ENCODE measurements at places on chromosomes 2 and 18.

DNA sequence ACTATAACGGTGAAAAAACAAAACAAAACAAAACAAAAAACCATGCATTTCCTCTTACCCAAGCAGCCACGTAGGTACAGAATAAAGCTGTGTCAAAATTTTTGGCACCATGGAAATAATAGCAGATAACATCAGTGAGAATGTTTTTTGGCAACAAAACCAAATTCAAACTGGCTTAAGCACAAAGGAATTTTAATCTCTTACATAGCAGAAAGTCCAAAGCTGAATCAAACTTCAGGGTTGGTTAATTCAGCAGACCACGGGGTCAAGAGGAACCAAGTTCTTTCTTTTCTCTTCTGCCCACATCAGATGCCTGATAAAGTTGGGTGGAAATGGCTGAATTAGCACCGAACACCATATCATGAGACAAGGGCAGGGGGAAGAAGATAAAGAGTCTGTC lies 129.5 kb downstream of the PAX3 start:
- DNase-seq: no peak

DNA sequence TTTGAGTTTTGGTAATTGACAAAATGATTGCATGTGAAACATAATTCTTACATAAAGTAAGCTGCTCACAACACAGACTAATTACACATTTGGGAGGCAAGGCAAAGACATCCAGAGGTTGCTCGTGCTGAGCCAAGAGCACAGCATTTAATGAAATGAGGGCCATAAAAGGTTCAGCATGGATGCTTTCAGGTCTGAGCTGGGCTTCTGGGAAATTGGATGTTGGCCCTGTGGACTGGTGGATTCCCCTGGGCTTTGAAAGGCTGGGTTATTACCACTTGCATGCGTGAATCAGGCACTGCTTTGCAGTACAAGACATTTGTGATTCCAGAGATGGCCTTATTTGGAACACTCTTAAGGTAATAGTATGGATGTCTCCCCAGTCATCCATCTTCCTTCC lies 533.5 kb upstream of the NRP2 start:
- no peak for DNase-seq

DNA sequence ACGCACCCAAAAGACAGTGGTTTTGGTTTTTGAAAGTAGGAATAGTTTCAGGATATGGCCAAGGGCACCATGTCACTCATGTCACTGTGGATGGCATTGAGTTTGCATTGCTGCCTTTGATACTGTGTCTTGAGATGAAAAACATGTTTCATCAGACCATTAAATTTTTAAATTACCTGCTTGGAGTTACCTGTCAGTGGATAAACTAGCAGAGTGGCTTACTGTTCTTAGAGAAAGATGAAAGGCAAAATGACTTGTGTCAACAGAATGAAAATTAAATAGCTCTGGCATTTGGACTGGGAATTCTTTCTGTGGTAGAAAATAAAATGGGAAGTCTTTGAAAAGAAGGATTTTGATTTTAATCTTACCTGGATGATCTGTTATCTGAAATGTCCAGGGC lies 386 bp downstream of the ICOS start:
- no peak for DNase-seq

DNA sequence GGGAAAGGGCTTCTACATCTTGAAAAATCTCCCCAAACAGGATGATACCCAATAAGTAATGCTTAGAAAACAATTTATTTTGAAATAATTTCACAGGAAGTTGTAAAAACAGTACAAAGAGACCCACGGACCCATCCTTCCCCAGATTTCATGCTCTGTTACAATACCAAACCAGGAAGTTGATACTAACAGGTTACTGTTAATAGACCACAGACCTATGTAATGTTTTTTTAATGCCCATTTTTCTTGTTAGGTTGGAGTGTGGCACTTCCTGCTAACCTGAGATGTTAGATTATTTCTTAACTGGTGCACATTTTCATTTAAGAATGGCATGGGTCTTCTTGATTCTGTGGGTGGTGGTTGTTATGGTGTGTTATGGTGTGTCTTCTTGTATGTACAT lies 21.4 kb upstream of the MGAT5 start:
- no peak for DNase-seq

- no peak for DNase-seq
Measured at GRCh38 chr2:225598426-225598825, 198.9 kb downstream of the NYAP2 start.

- DNase-seq: no peak
Measured at GRCh38 chr2:905091-905832, 45.4 kb upstream of the SNTG2 start.

- DNase-seq: no peak
Measured at GRCh38 chr2:41772697-41773096, 275.1 kb upstream of the PKDCC start.

GRCh38 chr2:19878268-19879046 lies 23.3 kb downstream of the TTC32 start:
- DNase-seq: no peak

DNA sequence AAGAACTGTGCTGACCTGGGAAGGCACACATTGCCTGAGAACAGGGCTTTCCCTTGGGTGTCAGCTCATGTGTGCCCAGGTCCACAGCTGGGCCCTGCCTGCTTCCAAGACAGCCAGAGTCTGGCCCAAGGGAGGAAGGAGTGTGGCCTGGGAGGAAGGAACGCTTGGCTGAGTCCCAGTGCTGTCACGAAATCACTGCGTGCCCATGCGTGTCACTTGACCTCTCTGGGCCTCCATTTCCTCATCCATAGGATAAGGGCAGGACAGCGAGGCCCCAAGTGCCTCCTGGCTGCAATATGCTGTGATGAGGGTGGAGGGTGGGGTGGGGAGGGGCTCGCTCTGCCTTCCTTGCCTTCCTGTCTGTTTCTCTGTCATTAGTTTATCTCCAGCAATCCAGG lies 642 bp upstream of the KCNK3 start:
- no peak for DNase-seq

- DNase-seq: no peak
Measured at GRCh38 chr2:11962707-11963328, 216.4 kb downstream of the LPIN1 start.

DNA sequence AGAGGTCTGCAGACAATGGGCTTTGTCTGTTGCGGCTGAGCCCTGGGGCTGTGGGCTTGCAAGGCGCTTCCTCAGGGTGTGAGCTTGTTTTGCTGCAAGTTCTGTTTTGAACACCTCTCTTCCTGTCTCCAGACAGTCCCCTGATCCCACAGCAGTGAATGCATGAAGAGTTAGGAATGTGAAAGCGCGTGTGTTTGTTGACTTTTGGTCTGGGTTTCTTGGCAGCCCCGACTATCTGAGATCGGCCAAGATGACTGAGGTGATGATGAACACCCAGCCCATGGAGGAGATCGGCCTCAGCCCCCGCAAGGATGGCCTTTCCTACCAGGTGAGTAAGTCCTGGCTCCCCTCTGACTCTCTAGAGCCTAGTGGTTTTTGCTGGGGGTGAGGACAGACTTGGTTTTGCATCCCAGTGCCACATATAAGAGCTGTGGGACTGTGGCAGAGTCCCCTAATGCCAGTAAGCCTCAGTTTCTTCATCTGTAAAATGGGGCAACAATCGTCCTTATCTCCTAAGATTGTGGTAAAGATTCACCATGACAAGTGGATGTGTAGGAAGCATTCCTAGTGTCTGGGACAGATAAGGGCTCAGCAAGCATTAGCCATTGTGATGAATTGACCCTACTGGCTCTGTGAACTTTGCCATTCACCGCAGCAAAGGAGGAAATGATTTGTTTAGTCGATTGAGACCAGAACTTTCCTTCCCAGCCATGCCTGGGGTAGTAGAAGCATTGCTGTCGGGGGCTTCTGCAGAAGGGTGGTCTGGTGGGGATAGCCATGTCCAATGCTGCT lies 3.0 kb downstream of the LBH start:
- no peak for DNase-seq

- DNase-seq: peak; percentile 36
Measured at GRCh38 chr2:177753682-177754491, 318.7 kb downstream of the PDE11A start.

- DNase-seq: no peak
Measured at GRCh38 chr2:39693245-39693644, 27.5 kb downstream of the TMEM178A start.

DNA sequence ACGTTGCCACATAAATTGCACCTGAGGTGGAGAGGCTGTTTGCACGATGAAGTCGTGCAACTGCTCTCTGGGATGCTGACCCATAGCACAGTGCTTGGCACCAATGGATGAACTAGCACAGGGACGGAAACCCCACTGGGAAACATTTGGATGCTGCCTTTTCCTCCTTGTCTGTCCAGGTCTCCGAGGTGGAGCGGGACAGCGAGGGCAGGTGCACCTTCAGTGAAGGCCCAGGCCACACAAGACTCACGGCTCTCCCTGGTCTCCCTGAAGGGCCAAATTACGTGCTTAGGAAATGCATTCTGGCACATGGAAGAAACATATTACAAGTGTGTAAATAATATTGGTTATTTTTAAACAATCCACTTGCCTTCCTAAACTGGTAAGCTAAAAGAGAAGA lies 70.3 kb downstream of the TPO start:
- no peak for DNase-seq

DNA sequence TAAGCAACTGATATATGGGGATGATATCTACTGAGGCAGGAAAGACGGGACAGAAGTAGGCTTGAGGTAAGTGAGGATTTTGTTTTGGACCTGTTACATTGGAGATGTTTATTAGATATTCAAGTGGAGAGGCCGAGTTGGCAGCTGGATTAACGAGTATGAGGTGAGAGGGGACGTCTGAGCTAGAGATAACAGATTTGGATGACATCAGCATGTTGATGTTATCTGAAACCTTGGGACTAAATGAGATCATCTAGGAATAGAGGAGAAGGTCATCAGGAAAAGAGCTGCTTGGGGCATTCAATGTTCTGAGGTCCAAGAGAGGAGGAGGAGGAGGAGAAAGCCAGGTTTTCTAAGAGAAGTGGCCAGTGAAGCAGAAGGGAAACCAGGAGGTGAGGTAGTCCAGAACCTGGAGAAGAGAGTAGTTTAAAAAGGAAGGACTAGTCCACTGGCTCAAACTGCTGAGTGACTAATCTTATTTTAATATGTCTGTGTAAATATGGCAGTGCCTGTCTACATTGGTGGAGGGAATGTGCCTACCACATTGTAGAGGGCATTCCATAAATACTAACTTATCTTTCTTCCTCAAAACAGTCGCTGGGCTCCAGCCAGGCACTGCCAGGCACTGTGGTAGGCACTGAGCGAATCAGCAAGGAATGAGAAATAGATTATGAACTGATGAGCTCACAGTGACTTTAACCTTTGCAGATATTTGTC lies 488.3 kb downstream of the DLGAP1 start:
- DNase-seq: no peak

GRCh38 chr2:239112127-239112774 lies 264.4 kb downstream of the TWIST2 start:
- no peak for DNase-seq

- DNase-seq: no peak
Measured at GRCh38 chr2:74093840-74094239, 53.9 kb downstream of the BOLA3 start.

- no peak for DNase-seq
Measured at GRCh38 chr2:121017396-121017795, 267.6 kb downstream of the TFCP2L1 start.

- DNase-seq: no peak
Measured at GRCh38 chr2:20624156-20624883, 26.6 kb downstream of the HS1BP3 start.

GRCh38 chr18:76982038-76982437 lies 150.5 kb downstream of the MBP start:
- no peak for DNase-seq

DNA sequence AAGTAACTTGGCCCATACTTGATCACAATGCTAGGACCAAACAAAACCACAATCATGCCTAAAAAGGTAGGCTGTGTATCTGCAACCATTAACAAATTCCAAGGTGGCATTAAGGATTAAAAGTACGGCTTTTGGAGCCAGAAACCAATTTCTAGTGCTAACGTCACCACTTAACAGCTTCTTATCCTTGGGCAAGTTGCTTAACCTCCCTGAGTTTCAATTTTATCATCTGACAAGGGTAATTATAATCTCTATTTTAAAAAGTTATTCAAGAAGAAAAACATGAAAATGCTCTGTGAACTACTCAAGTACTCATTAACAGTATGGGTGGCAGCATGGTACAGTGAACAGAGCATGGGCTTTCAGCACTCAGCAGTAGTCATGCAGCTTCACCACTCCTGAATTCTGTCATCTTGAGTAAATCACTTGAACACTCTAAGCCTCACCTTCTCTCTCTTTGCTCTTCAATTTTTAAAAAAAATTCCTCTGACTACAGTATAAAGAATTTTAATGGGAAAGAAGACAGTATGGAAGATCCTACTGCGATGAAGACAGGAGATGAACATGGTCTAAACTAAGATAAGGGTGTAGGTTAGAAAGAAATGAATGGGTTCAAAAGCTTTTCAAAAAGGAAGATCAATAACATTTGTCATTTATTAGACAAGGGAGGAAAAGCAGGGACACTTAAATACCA lies 69.2 kb downstream of the SS18 start:
- no peak for DNase-seq

GRCh38 chr2:108614043-108614545 lies 79.8 kb downstream of the LIMS1 start:
- no peak for DNase-seq

GRCh38 chr18:13597068-13597467 lies 129.3 kb downstream of the FAM210A start:
- no peak for DNase-seq

DNA sequence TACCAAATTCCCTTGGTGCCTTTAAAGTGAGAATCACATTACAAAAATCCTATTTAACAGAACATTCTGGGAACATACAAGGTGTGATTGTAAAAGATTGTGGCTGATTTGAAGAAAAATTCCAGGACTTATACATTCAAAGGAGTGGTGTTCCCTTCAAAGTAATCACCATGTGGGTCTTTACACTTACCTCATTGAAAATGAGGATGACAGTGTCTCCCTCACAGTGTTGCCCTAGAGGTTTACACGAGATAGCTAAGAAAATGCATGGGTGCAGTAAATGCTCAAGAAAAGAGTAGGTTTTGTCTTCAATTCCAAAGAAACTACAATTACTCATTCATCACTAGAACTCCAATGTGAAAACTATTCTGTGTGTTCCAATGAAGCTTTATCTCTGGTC lies 331.5 kb downstream of the SLC4A3 start:
- no peak for DNase-seq

DNA sequence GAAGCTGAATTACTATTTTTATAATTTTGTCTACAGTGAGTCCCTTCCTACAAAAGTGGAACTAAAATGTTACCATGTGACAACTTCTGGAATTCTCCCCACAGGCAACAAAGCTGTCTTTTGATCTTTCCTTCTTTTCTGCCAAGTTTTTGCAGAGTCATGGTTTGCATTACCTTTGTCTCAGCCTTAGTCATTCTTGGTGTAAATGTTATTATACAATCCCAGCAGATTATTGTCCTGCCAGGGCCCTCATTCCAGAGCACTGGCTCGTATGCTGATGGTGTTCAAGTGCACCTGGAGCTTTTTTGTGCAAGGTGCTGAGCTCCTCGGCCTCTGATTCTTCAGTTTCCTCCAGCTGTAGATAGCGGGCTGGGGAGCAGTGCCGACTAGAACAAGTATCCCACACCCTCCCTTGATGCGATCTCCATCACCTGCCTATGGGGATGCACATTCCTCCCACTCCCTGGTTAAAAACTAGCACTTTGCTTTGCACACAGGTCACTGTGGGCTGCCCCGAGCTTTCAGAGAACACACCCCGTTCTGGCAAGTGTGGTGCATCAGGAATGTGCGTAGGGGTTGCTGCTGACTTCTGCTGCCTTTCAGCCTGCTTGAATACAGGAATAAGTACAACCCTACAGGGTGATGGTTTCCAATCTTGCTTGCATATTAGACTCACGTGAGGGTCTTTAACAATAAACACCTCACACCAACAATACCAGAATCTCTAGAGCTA lies 263.6 kb downstream of the RNF144A start:
- DNase-seq: no peak

Data from occipital lobe (tissue), 3 donors.